Retinal pigment epithelial cell (primary cell): ENCODE measurements at places on chromosomes 13 and 19.

DNA sequence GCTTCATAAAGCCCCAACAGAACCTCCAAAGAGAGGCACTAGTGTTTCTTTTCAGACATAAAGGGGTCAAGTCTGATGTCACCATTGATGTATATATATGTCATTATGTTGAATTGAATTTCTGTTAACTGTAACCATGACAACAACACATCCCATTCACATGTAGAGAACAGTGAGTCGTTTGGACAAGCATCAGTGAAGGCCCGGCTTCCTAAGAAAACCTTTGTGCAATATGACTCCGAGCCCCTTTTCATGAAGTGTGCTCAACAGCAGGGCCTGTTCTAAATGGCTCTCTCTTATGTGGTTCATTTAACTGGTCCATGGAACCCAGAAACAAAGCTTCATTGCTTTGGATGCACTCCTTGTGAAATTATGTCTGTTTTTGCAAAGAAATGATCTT, 67.2 kb upstream of the UBL3 start:
- DNase-seq: no peak

- DNase-seq: no peak
These were observed 5.6 kb downstream of the BCL3 start for GRCh38 chr19:44753932-44754749.

- no peak for DNase-seq
These were observed 261.7 kb downstream of the ITGBL1 start for GRCh38 chr13:101714195-101714594.

- DNase-seq: peak; percentile 60
These were observed 134.9 kb downstream of the RAP2A start for GRCh38 chr13:97568850-97569249.

GRCh38 chr13:102267191-102267590, 134.7 kb downstream of the FGF14 start:
- DNase-seq: no peak

DNA sequence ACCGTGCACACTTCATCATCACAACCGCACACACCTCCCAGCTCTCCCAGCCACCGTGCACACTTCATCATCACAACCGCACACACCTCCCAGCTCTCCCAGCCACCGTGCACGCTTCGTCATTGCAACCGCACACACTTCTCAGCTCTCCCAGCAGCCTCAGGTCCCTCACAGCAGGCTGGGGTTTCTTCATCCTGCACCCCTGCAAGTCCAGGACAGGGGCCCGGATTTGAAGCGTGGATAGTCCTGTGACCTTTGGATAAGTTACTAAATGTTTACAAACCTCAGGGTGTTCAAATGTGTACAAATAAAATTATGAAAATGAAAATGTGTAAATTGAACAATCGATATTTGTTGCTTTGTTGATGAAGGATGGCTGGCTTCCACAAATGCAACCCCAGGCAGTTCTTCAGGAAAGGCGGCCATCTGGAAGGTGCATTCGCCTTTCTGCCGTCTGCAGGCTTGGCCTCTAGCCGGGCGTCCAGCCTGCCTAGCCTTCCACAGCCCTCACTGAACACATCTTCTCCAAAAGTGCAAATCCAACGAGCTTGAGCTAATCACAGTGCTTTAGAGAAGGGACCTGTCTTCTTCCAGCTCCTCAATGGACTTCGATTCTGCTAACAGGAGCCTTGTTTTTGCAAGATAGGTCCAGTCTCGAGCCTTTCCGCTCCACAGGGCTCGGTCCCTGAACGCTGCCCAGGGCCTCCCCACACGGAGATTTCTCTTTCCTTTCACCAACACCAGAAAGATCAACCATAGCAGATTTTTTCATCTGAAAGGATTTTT, 74.2 kb downstream of the SPACA7 start:
- no peak for DNase-seq

DNA sequence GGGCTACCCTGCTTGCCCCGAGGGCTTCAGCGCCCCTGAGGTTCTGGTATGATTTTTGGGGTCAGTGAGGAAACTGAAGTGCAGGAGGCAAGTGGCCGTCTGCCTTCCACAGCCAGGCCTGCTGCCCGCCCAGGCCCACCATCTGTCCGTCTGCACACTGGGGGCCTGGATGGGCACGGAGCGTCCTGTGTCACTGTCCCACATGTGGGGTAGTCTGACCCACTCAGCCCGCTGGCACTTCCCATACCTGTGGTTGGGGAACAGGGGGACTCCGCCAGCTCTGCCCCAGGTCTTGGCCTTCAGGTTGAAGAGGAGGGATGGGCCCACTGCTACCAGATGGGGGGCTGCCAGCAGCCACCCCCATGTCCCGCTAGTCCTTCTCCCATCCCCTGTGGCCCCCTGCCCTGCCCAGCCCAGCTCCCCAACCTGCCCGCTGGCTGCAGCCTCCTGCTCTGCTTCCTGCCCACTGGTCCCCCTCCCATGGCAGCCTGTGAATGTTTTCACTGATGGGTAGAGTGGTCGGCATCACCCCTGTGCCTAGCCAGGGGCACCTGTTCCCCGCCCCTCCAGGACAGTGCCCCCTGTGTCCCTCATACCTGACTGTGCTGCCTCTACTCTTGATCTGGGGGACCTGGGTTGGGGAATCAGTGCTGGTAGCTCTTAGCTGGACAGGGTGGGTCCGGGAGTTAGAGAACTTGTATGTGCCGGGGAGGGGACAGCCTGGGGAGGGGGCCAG, 9.5 kb downstream of the PIAS4 start:
- no peak for DNase-seq

DNA sequence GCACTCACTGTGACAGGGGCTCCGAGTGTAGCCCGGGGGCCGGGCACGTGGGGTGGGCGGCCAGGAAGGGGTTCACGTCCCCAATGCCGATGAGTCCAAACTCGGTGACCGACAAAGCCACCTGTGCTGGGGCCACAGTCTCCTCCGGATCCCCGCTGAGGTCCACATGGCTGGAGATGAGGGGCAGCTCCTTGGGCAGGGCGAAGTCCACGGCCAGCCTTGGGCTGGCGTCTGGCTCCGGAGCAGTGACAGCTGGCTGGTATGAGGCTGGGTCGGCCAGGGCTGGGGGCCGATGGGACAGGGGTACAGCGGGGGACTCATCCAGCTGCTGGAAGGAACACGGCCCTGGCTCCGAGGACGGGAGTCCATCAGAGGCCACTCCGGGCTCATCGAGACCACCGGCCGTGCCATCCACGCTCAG, 15.9 kb upstream of the PLPP2 start:
- DNase-seq: no peak

GRCh38 chr13:110132225-110132982, 174.6 kb downstream of the COL4A1 start:
- DNase-seq: no peak

GRCh38 chr13:97548138-97548537, 114.2 kb downstream of the RAP2A start:
- DNase-seq: no peak

DNA sequence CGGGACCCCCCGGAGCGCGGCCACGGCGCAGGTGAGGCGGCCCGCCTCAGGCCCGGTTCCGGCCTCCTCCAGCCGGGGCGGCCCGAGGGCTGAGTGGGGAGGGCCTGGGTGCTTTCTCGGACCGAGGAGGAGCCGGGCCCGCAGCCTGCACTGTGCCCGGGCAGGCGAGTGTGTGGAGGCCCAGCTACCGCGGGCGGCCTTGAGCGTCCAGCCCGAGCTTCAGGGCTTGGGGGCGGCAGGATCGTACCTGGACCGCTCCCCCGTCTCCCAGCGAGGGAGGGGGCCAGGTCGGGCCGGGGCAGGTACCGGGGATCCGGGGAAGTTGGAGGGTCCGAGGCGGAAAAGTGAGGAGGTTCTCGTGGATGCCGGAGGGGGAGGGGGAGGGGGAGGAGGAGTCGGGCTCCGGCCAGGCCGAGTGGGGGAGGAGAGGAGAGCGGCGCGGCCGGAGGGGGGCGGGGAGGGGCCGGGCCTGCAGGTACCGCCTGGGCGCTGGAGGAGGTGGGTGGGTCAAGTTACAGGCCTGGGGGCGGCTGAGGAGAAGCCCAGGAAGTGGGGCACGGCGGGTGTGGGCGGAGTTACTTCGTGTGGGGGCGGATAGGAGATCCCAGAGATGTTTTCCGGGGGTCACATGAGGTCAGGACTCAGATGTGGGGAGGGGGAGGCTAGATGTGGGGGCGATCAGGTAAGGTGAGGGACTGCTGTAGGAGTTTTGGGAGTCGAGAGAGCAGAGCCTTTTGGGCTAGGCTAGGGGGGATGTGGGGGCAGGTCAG, 545 bp downstream of the NACC1 start:
- no peak for DNase-seq

GRCh38 chr19:22619371-22619770, 14.8 kb upstream of the ZNF492 start:
- no peak for DNase-seq

- no peak for DNase-seq
These were observed 47.0 kb downstream of the SERP2 start for GRCh38 chr13:44420376-44421220.

DNA sequence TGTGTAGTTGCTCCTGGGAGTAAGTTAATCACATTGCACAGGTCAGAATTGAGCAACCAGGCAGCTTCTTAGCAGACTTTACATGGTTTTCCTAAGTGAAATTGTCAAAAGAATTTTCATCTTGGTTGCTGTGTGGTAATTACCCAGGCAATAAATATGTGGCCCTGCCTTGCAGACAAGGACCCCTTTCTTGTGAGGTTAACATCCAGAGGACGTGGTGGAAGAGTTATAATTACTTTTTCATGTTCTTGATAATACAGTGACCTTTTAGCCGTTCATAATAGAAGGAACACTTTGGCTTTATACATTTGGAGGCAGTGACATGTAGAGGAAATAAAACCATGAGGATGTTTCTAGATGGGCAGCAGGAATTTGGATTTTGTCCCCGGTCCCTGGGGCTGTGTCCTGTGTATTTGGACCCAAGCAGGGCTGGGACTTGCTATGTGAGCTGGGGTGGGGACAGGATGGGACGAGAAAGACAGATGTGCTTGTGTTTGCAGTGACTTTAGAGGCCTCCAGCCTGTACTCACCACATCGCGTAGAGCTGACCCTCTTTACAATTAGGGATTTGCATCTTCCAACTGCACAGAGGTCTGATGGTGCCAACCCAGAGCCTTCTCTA, 156.2 kb downstream of the STK24 start:
- no peak for DNase-seq

GRCh38 chr13:74920920-74921319, 561.0 kb downstream of the TBC1D4 start:
- DNase-seq: no peak

GRCh38 chr19:8731428-8732169, 10.2 kb downstream of the OR2Z1 start:
- DNase-seq: no peak

DNA sequence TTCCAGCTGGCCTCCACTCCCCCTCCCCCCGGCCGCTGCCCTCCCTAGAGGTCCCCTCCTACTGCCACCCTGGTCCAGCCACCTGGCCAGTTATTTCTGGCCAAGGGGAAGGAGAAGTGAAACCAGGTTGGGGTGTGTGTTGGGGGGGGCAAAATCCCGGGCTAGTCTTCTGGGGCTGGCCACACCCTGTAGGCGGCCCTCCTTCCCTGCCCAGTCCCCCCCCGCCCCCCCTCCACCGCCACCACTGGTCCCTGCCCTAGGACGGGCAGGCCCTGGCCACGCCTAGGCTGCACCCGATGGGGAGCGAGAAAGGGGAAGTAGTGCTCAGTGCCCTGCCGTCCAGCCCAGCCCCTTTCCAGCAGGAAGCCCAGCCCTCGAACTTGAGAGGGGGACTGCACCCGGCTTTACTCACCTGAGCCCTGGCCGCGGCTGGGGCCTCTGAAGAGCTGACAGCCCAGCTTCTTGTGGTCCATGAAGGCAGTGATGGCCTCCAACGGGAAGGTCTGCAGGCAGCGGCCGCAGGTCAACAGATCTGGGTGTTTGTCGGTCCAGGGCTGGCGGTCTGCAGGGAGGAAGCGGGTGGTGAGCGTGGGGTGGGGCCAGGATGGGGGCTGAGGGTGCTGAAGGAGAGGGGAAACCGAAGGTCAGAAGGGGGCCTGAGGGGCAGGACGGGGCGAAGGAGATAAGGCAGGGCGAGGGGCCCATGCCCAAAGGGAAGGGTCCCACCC, 813 bp downstream of the ZNF296 start:
- no peak for DNase-seq

DNA sequence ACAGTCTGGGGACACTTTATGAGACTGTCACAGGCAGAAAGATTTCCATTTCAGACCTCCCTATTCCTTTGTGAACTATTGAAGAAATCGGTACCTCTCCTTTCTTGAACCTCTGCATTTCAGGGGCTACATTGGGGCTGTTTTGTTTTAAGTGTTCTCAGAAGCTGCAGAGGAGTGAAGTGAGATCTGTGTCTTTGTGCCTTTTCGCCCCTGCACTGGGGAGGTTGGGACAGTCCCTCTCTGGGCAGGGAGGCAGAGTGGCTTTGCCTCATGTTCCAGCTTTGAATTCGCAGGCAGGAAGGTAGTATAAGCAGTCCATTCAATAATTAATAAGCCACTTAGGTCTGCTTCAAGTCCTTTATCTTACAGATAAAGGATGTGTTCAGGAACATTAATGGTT, 9.5 kb upstream of the AMER2 start:
- no peak for DNase-seq

DNA sequence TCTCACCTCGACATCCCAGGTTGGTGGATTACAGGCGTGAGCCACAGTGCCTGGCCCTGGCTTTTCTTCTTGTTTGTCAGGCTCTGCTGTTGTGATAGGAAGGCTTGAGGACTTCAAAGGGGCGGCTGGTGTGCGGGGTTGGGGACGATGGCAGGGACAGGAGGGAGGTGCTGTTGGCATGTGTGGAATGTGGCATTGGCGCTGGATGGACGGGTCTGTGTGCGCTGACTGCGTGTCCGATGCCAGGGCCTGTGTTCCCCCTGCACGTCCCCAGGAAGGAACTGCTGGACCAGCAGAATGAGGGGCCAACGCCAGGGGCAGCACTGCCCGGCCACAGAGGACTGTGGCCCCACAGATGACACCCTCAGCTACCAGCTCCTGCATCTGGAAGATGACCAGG, 12.7 kb upstream of the PTBP1 start:
- DNase-seq: no peak

DNA sequence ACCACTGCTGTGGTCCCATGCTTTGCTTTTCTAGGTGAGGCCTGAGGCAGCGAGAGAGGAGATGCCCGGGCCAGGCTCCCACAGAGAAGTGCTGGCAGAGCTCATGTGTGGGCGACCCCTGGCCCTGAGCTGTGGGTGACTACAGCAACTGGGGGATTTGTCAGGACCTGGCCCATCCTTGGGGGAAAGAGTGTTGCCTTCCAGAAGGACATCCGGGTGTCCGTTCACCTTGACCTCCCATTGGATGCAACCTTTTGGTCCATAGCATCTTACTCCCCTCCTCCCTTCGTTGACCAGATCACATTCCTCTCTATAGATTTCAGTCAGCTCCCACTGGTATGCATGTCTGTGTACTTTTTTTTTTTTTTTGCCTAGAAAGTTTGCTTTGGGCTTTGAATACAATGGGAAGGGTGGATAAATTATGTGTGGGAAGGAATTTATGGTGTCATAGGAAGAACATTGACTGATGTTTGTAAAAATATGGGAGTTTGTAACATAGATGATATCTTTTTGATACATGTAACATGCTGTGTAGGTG, 84.2 kb upstream of the RNF113B start:
- no peak for DNase-seq

GRCh38 chr13:110197026-110197425, 109.9 kb downstream of the COL4A1 start:
- no peak for DNase-seq

GRCh38 chr19:45526143-45526542, 18.9 kb downstream of the VASP start:
- DNase-seq: no peak
